ENCODE measurements at places on chromosomes 6 and 20.

- DNase-seq: no peak
These were observed 8.4 kb downstream of the OR2H2 start for GRCh38 chr6:29593199-29593855.

DNA sequence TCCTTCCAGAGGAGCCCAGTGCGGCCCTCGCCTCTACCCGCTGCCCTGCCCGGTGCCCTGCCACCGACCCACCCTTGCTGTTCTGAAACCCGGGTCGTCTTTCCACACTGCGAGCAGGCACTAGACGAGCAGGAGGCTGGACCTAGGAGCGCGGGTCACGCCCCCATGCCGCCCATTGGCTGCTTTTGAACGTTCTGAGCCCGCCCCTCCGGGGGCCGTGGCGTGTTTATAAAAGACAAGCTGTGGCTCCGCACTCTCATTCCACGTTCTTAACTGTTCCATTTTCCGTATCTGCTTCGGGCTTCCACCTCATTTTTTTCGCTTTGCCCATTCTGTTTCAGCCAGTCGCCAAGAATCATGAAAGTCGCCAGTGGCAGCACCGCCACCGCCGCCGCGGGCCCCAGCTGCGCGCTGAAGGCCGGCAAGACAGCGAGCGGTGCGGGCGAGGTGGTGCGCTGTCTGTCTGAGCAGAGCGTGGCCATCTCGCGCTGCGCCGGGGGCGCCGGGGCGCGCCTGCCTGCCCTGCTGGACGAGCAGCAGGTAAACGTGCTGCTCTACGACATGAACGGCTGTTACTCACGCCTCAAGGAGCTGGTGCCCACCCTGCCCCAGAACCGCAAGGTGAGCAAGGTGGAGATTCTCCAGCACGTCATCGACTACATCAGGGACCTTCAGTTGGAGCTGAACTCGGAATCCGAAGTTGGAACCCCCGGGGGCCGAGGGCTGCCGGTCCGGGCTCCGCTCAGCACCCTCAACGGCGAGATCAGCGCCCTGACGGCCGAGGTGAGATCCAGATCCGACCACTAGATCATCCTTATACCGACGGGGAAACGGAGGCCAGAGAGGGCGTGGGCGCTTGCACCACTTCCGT lies at the start of gene ID1:
ID1 (plus strand) TSS at position 259 of the 871 bp plus-strand sequence; CDS start at position 358, 99 bp downstream.
- peak; percentile 80 for DNase-seq

DNA sequence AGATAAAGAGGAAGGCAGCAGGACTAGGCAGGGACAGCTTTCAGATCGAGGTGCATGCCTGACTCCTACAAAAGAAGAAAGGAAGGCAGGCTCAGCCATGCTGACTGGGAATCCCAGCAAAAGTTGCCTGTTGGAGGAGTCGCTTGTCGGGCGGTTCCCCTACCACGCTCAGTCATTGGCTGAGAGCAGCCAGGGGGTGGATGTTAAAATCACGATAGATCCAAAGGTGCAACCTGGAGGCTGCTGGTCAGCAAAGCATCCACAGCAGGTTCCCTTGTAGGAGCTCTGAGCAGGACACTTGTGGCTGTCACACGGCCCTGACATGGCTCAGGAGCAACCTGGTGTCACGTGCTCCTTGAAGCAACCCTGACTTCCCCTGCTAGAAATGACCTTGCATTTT lies 74.6 kb downstream of the ISM1 start:
- no peak for DNase-seq

GRCh38 chr20:36860811-36861624 lies 14.9 kb upstream of the TLDC2 start:
- DNase-seq: no peak

GRCh38 chr20:23255716-23256385 lies 94.7 kb upstream of the NXT1 start:
- no peak for DNase-seq

DNA sequence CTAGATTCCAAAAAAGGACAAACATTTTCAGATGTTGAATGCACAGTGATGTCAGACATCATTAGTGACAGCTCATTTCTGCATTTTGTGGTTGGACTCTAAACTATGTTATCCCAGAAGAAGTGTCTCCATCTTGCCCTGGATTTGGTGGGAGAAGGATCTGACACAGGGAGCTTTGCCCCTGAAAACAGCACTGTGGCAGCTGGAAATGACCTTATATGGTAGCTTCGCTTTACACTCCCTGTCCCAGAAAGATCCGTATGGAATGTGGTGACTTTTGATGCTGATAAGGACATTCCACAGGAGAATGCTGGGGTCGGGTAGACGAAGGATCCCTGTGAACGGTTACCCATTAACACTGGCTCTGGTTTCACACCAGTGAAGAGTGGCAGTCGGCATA lies 87.2 kb upstream of the EDN1 start:
- no peak for DNase-seq

- DNase-seq: no peak
These were observed 168.4 kb downstream of the EYS start for GRCh38 chr6:65538644-65539043.

GRCh38 chr6:116268589-116269293 lies 11.0 kb downstream of the TSPYL1 start:
- no peak for DNase-seq

- no peak for DNase-seq
These were observed 18.2 kb downstream of the BCL2L1 start for GRCh38 chr20:31704225-31705119.

GRCh38 chr6:47376930-47377329 lies 67.2 kb upstream of the TNFRSF21 start:
- no peak for DNase-seq

DNA sequence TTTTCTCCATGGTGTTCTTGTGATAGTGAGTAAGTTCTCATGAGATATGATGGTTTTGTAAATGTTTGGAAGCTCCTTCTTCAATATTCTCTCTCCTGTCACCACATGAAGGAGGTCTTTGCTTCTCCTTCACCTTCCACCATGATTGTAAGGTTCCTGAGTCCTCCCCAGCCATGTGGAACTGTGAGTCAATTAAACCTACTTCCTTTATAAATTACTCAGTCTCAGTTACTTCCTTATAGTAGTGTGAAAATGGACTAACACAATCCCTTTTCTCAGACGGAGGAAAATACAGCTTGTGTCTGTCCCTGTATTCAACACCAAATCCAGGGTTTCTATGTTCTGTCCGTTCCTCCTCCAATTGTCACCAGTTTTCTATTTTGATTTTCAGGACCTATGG lies 181.0 kb downstream of the ALDH8A1 start:
- DNase-seq: no peak

GRCh38 chr6:160431226-160431625 lies 83.0 kb downstream of the SLC22A3 start:
- no peak for DNase-seq

- no peak for DNase-seq
These were observed 117.7 kb downstream of the SMOC2 start for GRCh38 chr6:168558686-168559085.

DNA sequence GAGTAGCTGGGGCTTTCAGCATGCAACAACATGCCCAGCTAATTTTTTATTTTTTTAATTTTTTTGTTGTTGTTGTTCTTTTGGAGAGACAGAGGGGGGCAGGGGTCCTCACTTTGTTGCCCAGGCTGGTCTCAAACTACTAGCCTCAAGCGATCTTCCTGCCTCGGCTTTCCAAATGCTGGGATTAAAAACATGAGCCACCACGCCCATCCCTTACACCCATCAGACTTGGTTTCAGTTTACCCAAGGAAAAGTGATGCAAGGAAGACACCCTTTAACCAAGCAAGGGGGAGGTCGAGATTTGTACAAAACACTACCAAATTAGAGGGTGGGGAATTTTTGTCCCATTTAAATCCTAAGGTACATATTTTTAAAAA lies 210.1 kb downstream of the ARHGAP18 start:
- DNase-seq: no peak

DNA sequence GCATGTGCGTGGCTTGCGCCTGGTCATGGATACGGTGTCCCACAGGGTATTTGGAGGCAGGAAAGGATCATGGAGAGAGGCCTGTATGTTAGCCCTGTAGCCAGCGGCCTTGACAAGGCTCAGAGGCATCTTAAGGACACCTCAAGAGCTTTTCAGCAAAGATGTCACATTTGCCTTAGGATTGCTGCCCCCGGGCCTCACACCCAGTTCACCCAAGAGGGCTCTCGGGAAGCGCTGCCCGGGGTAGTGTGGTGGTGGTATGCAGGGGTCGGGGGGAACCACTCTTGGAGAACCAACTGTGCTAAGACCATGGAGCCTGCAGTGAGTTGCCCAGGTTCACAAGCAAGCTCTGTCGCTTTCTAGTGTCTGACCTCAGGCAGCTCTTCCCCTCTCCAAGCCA lies 36.9 kb upstream of the VSTM2L start:
- DNase-seq: no peak

- DNase-seq: no peak
These were observed 82.4 kb downstream of the RTN4IP1 start for GRCh38 chr6:106546691-106547414.

GRCh38 chr6:42194056-42194455 lies 700 bp downstream of the GUCA1B start:
- no peak for DNase-seq

DNA sequence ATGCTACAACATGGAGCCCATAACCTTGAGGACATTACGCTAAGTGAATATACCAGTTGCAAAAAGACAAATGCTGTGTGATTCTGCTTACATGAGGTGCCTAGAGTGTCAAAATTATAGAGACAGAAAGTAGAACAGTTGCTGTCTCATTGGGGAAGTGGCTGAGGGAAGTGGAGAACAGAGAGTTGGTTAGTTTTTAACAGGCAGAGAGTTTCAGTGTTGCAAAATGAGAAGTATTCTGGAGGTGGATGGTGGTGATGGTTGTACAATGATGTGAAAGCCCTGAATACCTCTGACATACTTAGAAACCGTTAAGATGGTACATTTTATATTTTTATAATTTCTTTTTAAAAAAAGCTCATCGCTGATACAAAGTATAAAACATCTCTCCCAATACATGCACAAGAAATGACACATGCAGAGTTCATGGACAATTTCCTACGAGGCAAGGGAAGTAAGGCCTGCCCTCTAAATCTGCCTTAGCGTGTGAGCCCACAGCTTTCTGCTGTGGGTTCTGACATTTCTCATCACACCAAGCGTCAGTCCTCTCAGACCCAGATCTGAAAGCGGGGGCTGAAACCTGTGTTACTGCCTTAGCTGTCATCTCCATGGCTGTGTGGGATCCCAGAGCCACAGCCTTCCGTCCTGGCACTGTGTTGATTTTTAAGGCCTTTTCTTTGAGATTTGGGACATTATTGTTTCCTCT lies 126.0 kb downstream of the RNASET2 start:
- no peak for DNase-seq

DNA sequence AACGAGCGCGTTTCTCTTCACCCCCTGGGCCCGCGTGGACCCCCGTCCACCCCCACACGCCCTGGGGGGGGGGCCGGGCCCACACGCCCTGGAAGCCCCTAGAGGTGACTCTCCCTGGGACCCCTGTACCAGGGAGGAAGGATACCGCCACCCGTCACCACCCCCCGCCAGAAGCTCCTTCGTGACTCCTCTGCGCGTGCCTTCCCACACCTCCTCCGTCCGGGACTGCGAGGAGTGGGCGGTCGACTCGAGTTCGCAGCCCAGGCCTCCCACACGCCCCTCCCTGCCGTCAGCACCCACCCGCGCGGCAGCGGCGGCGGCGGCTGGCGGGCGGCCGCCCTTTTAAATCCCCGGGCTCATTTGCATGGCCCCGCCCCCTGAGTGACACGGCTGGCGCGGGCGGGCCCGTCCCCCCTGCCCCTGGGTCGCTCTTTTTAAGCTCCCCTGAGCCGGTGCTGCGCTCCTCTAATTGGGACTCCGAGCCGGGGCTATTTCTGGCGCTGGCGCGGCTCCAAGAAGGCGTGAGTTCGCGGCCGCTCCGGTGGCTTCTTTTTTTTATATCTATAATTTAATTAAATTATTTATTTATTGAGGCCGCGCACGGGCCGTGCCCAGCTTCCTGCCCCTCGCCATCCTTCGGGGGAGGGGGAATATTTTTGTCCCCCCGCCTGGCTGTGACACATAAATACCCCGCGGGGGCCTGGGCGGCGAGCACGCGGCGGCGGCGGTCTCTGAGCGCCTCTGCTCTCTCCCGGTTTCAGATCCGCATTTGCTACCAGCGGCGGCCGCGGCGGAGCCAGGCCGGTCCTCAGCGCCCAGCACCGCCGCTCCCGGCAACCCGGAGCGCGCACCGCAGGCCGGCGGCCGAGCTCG lies at the start of gene HMGA1:
HMGA1 (plus strand) TSS at position 431 of the 873 bp plus-strand sequence. CDS start 3,908 bp downstream, outside the sequence.
- DNase-seq: peak; percentile 86

- DNase-seq: no peak
These were observed 23.9 kb downstream of the DUSP22 start for GRCh38 chr6:315921-316752.

- no peak for DNase-seq
These were observed 6.9 kb downstream of the SIGLEC1 start for GRCh38 chr20:3705491-3705969.

DNA sequence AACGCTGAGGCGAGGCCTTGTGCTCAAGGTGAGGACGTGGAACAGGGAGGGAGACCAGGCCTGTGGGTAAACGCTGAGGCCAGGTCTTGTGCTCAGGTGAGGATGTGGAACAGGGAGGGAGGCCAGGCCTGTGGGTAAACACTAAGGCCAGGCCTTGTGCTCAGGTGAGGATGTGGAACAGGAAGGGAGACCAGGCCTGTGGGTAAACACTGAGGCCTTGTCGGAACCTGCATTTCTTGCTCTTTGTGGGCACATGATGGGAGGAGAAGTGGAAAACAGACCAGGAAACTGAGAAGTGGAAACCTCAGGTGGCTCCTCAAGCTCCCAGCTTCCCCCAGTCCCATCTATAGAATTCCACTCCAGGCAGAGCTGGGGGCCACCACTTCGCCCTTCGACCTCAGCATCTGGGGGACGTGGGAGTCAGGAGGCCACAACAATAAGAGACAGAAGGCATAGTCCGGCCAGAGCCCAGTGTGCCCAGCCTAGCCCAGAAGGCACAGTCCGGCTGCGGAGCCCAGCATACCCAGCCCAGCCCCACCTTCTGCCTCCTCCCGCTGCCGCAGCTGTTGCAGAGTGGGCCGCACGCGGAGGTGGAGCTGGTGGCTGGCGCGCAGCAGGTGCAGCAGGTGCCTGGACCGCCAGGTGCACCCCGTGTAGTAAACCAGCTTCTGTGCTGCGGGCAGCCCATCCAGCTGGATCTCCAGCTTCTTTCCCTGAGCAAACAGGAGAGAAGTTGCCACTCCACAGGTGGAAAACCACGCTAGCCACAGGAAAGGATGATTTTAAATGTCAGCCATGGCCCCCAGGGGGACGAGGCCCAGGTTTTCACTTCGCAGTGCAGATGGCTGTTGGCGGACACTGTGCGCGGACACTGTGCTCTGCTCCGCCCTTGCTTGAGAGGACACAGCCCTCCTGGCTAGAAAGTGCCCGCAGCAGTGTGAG lies 17.5 kb downstream of the FRMD1 start:
- no peak for DNase-seq

- no peak for DNase-seq
These were observed 106.5 kb downstream of the LY86 start for GRCh38 chr6:6694825-6695624.

DNA sequence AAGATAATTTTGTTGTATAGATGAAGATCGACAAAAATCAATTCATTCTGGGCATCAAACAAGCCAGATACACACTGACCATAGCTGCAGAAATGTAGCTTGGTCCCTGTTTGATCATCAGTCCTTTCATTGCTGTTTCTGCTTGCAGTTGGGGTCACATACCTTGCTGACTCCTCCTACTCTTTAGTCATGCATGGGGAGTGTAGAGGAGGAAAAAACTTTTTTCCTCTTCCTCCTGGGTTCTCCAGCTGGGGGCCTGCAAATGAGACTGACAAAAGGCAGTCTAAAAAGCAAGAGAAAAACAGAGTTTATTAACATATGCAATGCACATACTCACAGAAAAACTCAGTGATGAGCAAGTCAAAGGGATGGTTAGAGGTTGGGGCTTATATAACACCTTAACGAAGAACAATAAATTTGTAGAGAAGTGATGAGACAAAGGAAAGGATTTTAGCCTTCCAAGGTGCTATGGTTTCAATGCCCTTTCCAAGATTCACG lies 105.8 kb downstream of the QRSL1 start:
- no peak for DNase-seq

GRCh38 chr6:156781861-156782631 lies 4.9 kb downstream of the ARID1B start:
- DNase-seq: no peak
